ENCODE measurements at places on chromosomes 16 and 17. TPM values are rescaled to one million over a fixed set of nuclear protein-coding genes. Genes with fewer than 3 reads are reported as not detected.

GRCh38 chr17:42027961-42028790, 8.3 kb downstream of the NKIRAS2 start:
- H3K27ac ChIP-seq, result no peak overlapping the region
- H3K36me3 ChIP-seq, result no peaks in the 10 kb centered on the region
- H3K4me1 ChIP-seq, result peaks cover 3% of the 10 kb centered on the region
- no peak overlapping the region for H3K4me3 ChIP-seq
- DNase-seq, result no peak

- H3K36me3 ChIP-seq, result no peaks in the 10 kb centered on the region
- H3K4me1 ChIP-seq, result no peaks in the 10 kb centered on the region
Observed at GRCh38 chr17:614653-615546, 99.7 kb downstream of the VPS53 start.

GRCh38 chr16:13926464-13926863, 6.5 kb downstream of the ERCC4 start:
- no peak overlapping the region for H3K27ac ChIP-seq
- no peaks in the 10 kb centered on the region for H3K4me1 ChIP-seq
- no peak overlapping the region for H3K4me3 ChIP-seq
- no peak for DNase-seq

DNA sequence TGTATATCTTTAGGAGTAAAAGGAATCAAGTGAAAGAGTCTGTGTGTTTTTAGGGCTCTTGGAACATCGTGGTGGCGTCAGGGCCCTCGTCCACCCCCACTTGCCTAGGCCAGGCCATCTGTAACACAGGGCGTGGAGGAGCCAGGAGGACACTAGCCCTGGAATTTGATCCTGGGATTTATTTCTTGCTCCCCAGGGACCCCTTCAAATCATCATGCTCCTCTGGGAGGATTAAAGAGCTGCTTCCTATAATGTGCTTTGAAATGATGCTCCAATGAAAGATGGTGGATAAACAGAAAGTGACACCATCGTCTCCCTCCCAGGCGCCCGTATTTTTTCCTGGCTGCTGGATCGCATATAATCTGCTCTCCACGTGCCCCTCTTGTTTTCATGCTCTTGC, 113.3 kb downstream of the AATF start:
- DNase-seq, result no peak
- H3K4me1 ChIP-seq, result no peaks in the 10 kb centered on the region
- no peak overlapping the region for H3K27ac ChIP-seq
- no peaks in the 10 kb centered on the region for H3K36me3 ChIP-seq

DNA sequence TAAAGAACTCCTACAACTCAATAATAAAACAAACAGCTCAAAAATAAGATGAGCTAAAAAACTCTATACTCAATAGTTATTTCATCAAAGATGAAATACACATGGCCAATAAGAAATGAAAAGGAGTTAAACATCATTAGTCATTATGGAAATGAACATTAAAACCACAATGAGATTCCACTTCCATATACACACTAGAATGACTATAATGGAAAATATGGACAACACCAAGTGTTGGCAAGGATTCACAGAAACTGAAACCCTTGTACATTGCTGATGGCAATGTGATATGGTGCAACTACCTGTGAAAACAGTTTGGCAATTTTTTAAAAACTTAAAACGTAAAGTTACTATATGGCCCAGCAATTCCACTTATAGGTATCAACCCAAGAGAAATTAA, 91.4 kb downstream of the GRIN2A start:
- no peaks in the 10 kb centered on the region for H3K4me1 ChIP-seq
- no peaks in the 10 kb centered on the region for H3K27me3 ChIP-seq
- no peak overlapping the region for H3K27ac ChIP-seq
- no peak overlapping the region for H3K4me3 ChIP-seq
- no peaks in the 10 kb centered on the region for H3K36me3 ChIP-seq

Gene CPNE7
- total RNA-seq, result not detected

Gene SLFN14
- total RNA-seq, result not detected

Gene TBC1D28
- not detected for total RNA-seq

Gene PCYT2
- 22.9 TPM for total RNA-seq

Gene NLGN2
- 8.3 TPM for total RNA-seq
